Stimulated activated CD4-positive, alpha-beta T cell treated with anti-CD3 and anti-CD28 coated beads, Interleukin-1b, Interleukin-23, amount 100 ng/mL, for 48 hours (primary cell): ENCODE measurements at places on chromosomes 16 and 17.

- no peak for DNase-seq
Observed at GRCh38 chr16:1430214-1430758, 592 bp upstream of the PERCC1 start.

GRCh38 chr17:47742319-47743181 lies 9.5 kb downstream of the TBX21 start:
- DNase-seq, result peak; percentile 43

DNA sequence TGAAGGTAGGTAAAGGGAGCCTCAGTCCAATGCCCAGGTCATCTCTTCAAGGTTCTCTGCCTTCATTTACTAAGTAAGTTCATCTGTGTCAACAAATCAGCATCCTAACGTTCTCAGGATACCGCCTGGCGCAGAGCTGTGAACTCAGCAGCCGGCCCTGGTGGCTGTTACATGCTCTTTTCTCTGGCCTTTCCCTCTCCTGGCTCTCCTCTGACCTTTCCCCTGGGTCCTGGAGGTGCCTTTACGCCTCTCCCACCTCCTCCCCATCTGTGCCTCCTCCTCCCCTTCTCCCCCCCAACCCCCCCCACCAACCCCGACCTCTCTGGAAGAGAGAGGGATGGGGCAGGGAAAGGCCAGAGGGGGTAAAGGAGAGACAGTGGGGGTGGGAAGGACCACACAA lies 19.5 kb downstream of the COTL1 start:
- no peak for DNase-seq

DNA sequence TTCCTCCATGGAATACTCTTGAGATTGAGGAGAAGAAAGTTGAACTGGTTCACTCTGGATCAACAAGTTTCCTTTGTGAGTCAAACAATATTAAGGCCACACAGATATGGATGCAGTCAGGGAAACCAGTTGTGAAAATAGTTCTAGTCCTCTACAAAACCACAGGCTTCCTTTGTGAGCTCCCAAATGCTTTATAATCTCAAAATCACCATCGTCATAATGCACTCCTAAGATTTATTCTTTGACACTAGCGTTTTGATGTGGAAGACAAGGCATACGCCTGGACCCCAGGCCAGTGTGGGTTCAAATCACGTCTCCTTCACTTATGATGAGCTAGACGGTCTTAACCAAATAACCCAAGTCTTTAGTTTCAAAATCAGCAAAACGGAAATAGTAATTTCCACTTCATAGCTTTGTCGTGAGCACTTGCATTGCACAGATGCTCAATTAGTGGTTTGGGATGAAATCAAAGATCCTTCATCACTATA lies 142.6 kb downstream of the STX8 start:
- no peak for DNase-seq

DNA sequence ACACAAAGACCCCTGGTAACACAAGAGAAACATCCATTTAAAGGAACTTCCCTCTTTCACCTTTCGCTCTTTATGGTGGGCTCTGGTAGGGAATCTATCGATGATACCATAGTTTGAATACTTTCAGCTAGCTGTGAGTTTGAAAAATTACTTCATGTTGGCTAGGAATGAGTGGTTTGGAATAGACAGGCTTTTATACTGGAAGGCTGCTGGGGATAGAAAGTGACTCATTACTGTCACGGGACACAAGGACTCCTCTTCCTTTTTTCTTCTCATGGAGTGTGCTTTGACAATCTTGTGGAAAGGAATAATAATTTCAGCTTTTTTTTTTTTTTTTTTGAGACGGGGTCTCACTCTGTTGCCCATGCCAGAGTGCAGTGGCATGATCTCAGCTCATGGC lies 76.9 kb downstream of the CYB561 start:
- no peak for DNase-seq

DNA sequence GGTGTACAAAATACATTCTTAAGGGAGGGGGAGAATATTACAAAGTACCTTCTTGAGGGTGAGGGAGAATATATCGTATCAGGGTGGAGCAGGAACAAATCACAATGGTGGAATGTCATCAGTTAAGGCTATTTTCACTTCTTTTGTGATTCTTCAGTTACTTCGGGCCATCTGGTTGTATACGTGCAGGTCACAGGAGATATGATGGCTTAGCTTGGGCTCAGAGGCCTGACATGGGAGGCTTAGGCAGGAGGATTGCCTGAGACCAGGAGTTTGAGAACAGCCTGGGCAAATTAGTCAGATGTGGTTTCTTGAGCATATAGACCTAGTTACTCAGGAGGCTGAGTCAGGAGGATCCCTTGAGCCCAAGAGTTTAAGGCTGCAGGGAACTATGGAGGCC lies 13.1 kb downstream of the ODAD4 start:
- DNase-seq, result no peak

- DNase-seq, result no peak
Observed at GRCh38 chr17:44864831-44865230, 17.1 kb downstream of the HIGD1B start.

DNA sequence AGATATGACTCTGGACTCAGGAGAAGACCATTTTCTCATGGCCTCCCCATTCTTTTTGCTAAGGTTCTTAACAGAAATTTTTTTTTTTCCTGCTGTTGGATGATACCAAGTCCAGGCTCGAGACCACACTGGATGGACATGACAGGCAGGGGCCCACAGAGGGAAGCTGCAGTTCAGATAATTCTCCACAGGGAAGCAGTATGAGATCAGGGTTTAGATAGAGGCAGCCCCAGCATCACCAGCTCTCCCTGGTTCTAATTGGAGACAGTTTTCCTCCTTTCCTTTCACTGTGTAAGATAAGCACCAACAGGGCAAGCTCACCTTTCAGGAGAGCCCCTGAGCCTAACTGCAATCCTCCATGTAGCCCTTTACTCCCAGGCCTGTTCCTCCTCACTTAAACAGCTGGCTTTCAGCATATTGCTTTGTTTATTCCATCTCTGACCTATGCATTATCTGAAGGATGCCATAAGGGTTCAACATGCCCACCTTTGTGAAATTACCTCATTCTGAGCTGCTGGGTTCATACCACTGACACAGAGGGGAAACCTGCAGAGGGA lies 108.1 kb downstream of the SNX11 start:
- DNase-seq, result no peak
